ENCODE measurements at places on chromosomes 4 and X. TPM values are rescaled to one million over a fixed set of nuclear protein-coding genes. Genes with fewer than 3 reads are reported as not detected.

DNA sequence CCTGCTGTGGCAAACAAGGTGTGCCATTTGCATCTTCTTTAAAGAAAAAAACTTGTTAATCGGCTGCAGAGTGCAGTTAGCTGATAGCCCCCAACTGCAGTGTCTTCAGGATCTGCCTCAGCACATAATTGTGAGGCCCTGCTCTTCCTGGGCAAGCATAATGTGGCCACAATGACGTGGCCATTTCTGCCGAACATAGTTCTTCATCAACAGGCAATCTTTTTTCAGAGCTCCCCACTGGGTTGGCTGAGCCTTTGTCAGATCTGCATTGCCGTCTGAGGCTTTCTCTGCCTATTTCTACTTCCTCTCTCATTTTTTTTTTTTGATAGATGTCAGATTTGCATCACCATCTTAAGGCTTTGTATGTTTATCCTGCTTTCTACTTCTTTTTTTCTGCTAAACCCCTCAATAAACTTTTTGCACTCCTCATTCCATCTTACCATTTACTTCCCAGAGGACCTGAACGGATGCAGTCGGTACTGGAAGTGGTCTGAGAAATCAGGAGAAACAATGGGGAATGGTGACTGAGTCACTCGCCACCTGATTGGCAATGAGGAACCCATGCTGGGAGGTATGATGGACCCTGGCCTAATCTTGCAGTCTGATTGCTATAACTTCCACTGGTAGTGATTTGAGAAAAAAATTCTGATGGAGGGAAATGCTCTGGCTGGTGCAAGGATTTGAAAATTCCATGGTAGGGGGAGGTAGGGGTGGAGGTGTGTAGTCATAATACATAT lies 21.2 kb upstream of the TAB3 start:
- H3K27ac ChIP-seq = no peak overlapping the region
- H3K4me1 ChIP-seq = no peaks in the 10 kb centered on the region
- no peak for DNase-seq
- H3K4me3 ChIP-seq = no peak overlapping the region
- H3K36me3 ChIP-seq = no peaks in the 10 kb centered on the region
- H3K27me3 ChIP-seq = no peaks in the 10 kb centered on the region

DNA sequence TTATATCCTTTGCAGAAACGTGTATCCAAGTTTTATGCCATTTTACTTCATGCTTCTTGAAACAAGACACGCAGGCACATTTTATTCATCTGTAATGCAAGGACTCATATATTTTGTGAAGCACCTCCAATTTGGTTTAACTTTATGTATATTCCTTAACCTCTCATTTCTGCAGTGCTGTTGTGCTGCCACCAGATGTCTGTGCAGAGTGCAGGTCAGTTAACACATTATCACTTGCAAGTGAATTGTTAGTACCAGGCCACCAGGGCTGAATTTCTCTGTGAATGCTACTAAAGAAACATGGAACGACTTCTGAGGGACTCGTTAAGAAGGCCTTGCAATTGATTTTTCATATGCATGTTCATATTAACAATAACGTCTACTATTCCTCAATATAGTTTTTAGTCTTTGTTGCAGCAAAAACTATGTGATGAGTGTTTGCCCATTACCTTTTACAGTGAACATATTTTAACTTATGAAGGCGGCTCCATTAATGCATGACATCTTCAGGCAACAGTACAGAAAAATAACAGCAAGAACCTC lies 770.3 kb downstream of the NLGN4X start:
- DNase-seq = no peak
- no peaks in the 10 kb centered on the region for H3K27me3 ChIP-seq
- no peak overlapping the region for H3K27ac ChIP-seq
- H3K4me1 ChIP-seq = no peaks in the 10 kb centered on the region

DNA sequence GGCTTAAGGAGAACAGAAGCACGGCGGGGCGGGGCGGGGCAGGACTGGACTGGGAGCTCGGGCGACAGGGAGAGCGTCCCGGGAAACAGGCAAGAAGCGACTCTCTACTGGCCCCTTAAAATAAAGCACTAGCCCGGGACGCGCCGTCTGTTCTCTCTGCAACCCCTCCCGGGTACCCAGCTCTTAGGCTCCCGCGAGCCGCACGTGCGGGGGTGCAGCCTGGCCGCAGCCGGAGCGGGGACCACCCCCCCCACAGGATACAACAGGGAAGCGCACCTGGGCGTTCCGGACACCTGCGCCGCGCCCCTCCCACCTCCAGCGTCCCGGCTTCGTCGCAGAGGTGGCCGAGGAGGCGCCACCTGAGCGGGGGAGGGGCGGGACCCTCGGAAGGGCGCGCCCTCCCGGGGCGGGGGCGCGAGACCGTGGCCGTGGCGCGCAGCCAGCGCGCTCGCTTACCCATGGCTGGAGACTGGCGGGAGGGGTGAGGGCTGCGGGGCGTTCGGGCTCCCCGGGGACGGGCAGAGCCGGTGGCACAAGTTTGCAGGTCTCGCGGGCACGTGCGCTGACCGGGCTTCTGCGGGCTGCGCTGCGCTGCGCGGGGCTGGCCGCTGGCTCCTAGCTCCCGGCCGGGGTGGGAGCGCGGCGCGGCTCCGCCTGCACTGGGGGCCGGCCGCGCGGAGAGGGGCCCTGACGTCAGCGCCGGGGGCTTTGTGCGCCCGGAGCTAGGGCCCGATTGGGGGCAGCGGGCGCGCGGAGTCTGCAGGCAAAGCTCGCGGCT lies 91.5 kb downstream of the GEMIN8 start:
- H3K27ac ChIP-seq = no peak overlapping the region
- peak overlapping the region; percentile 31 for H3K4me3 ChIP-seq
- H3K27me3 ChIP-seq = no peaks in the 10 kb centered on the region

ANKRD50 gene
- 0.27 TPM for total RNA-seq

PI4K2B gene
- 7.0 TPM for total RNA-seq

All from CD4-positive, alpha-beta T cell (primary cell).